Panc1 (cell line): ENCODE measurements at places on chromosomes 5 and 9. TPM values are rescaled to one million over a fixed set of nuclear protein-coding genes. Genes with fewer than 3 reads are reported as not detected.
A peak's percentile ranks its signal among the peaks of the same experiment; 100 is the strongest.

DNA sequence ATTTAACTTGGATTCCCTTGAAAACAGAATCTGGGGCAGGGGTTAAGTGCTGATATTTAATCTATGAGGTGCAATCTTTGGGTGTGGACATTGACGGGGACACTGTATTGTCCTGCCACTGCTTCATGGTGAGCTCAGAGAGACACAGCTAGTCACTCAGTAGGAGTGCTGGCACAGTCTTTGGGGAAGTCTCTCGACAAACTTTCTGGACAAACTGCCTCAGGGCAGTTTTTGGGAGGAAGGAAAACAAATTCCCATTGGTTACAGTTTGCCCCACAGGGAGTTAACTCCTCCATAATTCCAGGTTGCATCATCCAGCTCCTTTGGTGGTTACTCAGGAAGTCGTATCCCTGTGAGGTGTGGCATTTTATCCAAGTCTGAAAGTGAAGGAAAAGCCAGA, 17.9 kb downstream of the HNRNPK start:
- no peak for DNase-seq

DNA sequence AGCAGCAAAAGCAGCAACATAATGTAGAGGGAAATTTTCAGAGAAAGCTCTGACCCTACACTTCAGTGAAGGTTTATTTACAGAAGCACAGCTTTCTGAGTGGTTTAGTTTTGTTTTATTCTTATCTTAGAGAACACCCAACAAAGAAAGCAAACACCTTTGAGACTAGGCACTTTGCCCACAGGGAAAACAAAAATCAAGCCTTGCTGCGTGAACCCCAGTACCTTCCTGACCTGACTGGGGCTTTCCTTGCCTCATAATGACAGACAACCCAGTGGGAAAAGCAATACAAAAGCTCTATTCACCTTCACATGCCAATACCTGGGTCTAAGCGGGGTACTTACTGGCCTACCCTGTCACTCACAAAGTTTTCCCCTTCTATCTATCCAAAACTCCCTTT, 189.8 kb downstream of the HINT1 start:
- DNase-seq: no peak

- DNase-seq: no peak
These were observed 72.7 kb upstream of the SPATA31D4 start for GRCh38 chr9:81855538-81855937.

DNA sequence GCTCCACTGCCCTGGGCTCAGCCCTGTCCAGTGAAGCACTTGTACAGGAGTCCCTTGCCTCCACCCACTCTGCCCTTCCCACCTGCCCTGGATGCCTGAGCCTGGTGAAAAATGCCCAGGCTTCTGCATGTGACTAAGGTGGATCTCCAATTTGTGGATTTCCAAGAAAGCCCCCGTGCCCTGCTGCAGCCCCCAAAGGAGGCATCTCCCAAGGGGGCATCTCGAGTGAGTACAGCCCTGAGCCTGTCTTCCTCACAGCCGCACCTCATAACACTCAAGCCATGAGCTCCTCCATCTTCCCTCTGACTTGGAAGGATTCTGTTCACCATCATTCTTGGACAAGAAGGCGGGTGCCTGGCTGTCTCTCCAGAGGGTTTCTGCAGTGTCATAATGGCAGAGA, 158.0 kb upstream of the PPP1R26 start:
- DNase-seq: no peak

DNA sequence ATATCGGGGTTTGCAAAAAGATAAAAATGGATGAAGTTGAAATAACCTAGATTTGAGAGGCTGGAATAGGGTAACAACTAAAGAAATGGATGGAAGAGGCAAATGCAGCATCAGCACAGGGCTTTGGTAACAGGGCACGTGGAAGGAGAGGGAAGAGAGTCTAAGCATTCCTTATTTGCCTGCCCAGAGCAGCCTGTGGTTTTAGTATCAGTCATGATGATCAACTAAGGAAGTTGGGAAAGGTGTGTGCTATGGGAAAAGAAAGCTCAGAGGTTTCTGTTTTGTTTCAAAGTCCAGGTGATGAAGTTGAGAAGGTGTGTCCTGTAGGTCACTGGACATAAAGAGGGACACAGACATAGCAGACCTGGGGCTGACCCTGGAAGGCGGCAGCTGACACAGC, 28.8 kb downstream of the GAS1 start:
- DNase-seq: no peak

DNA sequence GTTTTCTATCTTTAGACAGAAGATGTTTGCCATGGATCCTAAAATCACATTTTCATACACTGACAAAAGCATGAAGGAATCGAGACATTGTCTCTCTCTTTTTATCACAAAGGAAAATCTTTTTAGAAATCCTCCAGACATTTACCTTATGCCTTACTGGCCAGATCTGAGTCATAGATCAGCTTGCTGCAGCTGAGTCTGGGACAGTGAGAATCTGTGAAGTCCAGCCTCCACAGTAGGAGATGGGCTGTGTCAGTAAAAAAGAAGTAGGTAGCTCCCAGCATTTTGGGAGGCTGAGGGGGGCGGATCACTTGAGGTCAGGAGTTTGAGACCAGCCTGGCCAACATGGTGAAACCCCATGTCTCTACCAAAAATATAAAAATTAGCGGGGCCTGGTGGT, 333.4 kb upstream of the ZNF462 start:
- no peak for DNase-seq

- DNase-seq: no peak
These were observed 49.9 kb upstream of the JAK2 start for GRCh38 chr9:4935001-4935672.

- no peak for DNase-seq
These were observed 227.3 kb upstream of the NMUR2 start for GRCh38 chr5:152632360-152632759.

GRCh38 chr5:72369301-72369700, 49.1 kb downstream of the PTCD2 start:
- no peak for DNase-seq

- no peak for DNase-seq
These were observed 239.0 kb downstream of the ISL1 start for GRCh38 chr5:51622161-51622790.

DNA sequence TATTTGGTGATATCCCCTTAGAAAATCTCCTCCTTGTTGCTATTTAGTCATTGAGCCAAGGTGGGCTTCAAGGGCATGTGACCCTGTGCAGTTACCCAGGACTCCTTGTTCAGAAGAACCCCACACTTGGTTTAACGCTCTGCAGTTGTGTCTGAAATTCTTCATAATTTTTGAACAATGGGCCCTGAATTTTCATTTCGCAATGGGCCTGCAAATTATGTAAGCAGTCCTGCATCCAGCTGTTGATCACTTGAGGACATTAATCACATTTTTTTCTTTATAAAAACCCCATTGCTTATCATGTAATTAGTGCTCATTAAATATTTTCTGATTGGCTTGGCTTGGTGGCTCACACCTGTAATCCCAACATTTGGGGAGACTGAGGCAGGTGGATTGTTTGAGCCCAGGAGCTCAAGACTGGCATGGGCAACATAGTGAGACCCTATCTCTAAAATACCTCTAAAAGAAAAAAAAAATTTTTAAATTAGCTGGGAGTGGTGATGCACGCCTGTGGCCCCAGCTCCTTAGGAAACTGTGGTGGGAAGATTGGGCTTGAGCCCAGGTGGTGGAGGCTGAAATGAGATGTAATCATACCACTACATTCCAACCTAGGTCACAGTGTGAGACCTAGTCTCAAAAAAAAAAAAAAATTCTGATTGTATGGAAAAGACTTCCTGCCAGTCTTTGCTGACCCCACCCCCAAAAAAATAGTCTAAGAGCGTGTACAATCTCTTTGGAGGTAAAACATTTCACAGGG, 194.2 kb upstream of the HAPLN1 start:
- no peak for DNase-seq

- no peak for DNase-seq
These were observed 6.8 kb downstream of the UBE2R2 start for GRCh38 chr9:33823801-33824200.

GRCh38 chr5:66881480-66882161, 285.4 kb downstream of the MAST4 start:
- DNase-seq: no peak

GRCh38 chr5:81207009-81207408, 26.1 kb upstream of the CKMT2 start:
- no peak for DNase-seq

- DNase-seq: no peak
These were observed 28.4 kb downstream of the PRRC2B start for GRCh38 chr9:131422241-131422792.

DNA sequence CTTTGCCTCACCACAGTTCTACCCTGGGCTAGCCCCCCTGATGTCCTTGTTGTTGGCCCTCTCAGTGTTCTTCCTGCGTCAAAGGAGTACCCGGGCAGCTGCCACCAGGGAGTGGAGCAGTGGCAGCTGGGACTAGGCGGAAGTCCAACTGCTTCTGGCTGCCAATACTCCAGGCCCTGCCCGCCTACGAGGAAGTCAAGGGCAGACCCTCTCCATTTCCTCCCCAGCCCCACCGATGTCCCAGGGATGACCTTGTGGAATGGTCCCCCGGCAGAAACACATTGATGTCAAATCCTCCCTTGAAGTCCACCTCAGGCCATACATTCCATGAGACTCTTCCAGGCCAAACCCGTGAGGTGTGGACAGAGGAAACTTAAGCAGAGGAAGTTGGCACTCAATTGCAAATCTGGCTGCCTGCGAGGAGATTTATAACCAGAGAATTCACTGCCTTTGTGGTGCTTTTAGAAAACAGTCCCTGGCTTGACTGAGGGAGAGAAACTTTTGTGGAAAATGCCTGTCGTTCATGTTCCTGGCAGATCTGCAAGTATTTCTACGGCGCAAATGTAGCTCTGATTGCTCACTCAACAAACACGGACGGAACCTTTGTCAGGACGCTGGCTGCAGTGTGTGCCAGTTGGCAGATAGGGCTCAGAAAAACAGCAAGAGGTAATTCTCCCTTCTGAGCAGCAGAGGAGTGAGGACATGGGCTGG, 339.7 kb downstream of the RAB3C start:
- no peak for DNase-seq

DNA sequence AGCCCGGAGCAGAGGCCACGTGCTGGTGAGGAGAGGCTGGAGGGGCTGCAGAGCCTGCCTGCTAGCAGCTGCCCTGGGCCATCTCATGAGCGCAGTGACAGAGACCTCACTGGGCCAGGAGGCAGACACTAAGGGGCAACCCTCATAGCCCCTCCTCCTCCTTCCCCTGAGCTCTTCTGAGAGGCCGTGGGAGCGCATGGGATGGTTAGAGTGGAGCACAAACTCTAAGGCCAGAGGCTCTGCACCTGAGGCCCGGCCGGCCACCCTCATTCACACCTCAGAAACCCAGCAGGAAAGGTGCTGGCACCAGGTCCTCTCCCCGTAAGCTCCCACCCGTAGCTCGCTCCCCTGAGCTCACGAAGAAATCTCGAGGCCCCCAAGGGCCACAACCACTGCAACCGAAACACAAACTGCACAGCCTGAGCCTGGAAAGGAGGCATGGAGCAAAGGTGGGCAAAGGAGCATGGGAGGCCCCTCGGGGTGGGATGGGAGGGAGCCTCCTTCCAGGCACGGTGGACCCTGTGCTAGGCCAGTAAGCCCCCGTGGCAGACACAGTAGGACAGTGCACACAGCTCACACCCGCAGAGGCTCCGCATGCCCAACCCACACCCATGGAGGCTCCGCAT, 17.7 kb downstream of the CAMSAP1 start:
- DNase-seq: no peak

DNA sequence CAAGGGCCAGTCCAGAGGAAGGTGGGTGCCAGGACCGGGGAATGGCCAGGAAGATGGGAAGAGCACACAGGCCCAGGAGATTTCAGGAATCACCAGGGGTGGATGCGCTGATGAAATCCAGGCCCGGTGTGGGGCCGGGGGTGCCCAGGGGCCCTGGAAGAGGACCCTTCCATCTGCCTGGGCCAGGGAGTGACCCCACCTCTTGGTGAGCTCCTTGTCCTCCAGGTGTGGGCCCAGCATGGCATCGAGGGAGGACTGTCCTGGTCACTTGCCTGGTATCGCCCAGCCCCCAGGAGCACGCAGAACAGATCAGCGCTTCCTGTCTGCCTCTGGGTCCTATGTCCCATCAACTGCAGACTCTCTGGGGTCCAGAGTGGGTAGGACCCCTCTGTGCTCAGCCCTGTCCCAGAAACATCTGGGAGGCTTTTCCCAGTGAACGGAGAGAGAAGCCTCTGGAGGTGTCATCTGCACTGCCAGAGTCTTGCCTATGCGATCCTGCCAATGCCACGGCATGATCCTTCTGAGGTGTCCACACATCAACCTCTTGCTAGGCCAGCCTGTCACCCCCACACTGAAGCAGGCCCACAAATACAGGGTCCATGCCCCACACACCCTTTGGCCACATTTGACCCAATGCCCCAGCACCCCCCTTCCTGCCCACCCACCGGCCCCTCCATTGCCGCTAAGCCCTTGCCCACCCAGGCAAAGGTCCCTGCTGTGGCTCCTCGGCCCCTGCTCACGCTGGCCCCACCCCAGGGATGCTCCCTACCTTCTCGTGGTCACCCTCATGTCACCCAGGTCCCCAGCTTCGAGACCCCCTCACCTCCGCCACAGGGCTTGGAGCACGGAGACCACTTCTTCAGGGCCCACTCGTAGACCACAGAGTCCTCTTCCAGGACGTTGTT, 67.2 kb downstream of the ZNF354C start:
- DNase-seq: no peak

GRCh38 chr5:98069876-98070512, 703.5 kb upstream of the RGMB start:
- no peak for DNase-seq

GRCh38 chr5:34941936-34942335, 12.6 kb downstream of the DNAJC21 start:
- no peak for DNase-seq

GRCh38 chr5:96752341-96753016, 55.3 kb downstream of the ERAP1 start:
- DNase-seq: peak; percentile 36

PTRH1 gene
- total RNA-seq: 13.8 TPM

PDZD2 gene
- 0.10 TPM for total RNA-seq

SPOCK1 gene
- total RNA-seq: 15.6 TPM

SPINK13 gene
- not detected for total RNA-seq

RAB3C gene
- total RNA-seq: not detected

NRG2 gene
- total RNA-seq: 20.2 TPM

IFNA2 gene
- not detected for total RNA-seq

IL5 gene
- not detected for total RNA-seq

SAXO1 gene
- not detected for total RNA-seq

EQTN gene
- not detected for total RNA-seq

OR1Q1 gene
- not detected for total RNA-seq

NTNG2 gene
- total RNA-seq: 5.1 TPM

PCDHGA11 gene
- total RNA-seq: 0.39 TPM
